ENCODE measurements at places on chromosomes 3 and 15. TPM values are rescaled to one million over a fixed set of nuclear protein-coding genes. Genes with fewer than 3 reads are reported as not detected.

DNA sequence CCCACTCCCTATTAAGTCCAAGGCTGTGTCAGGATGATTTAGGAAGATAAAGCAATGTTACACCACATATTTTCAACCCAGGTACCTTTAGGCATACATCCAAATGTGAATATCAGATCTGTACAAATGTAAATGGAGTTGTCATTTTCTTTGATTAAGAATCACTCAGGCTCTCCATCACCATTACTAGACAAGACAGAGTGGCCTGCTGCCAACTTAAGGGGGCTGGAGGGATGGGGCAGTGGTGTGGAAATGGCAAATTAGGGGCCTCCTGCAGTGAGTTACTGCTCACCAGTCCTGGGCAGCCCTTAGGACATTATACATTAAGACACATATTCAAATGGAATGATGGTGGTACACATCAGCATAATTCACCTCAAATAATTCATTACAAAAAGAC is 211.0 kb downstream of the TNIK start:
- DNase-seq, result no peak

Gene TSEN2
- 14.5 TPM for total RNA-seq

GRCh38 chr3:45205126-45205525 is 21.0 kb downstream of the TMEM158 start:
- no peak for DNase-seq

Gene IQCB1
- 6.1 TPM for total RNA-seq

GRCh38 chr3:193030276-193030675 is 112.6 kb upstream of the MB21D2 start:
- DNase-seq, result no peak

- peak; percentile 83 for DNase-seq
Measured at GRCh38 chr3:188947401-188948280, 224.1 kb upstream of the TPRG1 start.

DNA sequence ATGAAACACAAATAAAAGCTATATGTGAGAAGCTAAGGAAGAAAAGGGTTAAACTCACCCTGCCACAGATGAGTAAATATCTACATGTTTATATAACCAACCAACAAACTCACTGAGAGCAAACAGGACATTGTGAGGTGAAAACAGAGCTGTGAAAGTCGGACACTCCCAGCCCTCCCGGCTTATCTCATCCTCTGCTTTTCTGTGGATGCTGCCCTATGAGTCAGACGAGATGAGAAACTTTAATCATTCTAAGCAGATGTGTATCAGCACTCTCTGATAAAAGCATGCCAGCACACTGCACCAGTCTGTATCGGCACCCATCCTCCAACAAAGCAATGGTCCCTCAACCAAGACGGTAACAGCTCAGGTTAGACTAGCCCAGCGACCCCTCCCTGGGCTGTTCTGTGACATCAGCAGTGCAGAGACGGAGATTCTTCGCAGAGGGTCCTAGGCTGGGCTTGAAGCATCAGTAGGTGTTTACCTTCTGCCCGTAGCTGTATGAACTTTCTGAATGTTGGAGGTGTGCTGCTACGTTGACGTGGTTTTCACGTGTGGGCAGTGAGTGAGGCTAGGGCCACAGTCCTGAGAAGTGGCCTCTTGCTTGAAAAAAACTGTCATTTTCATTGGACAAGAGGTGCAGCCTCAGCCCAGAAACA is 119.8 kb upstream of the ALDH1A3 start:
- peak; percentile 76 for DNase-seq

Gene SMARCC1
- total RNA-seq, result 40.8 TPM

Gene CACNA1D
- not detected for total RNA-seq

Gene SNTN
- not detected for total RNA-seq

DNA sequence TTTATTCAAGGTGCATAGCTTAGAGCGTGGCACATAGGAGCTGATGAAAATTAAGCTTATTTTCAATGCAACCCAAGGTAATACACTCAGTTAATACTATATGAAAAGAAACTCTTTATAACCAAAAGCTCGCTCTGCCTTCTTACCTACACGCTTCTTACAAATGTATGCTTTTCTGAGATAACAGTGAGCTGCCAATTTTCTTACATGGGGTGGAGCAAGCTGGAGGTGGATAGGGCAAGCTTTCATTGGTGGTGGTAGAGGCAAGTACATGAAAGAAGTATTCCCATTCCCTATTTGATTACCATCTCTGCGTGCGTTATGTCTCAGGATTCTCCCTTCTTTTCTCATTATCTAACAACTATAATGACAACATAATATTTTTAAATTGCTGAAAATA is 8.9 kb downstream of the DZIP3 start:
- DNase-seq, result no peak

GRCh38 chr15:101386006-101386405 is 91.0 kb upstream of the SNRPA1 start:
- no peak for DNase-seq

DNA sequence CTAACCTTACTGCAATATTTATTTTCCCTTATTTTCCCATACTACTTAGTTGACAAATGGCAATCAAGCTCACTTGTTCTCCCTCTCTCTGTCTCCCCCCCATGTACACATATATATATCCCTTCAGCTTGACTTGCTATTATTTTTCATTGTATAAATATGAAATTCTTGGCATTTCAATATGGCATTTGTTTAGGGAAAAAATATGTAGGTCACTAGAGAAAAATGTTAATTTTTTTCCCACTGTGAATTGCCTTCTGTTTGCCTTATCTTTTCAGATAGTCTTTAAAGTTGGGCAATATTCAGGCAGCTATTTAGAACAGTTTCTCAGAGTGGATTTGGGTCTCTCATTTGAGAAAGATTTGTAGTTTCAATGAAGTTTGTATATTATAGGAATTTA is 62.8 kb upstream of the UTS2B start:
- DNase-seq, result no peak

GRCh38 chr3:38311476-38311875 is 29.4 kb downstream of the SLC22A14 start:
- DNase-seq, result no peak

DNA sequence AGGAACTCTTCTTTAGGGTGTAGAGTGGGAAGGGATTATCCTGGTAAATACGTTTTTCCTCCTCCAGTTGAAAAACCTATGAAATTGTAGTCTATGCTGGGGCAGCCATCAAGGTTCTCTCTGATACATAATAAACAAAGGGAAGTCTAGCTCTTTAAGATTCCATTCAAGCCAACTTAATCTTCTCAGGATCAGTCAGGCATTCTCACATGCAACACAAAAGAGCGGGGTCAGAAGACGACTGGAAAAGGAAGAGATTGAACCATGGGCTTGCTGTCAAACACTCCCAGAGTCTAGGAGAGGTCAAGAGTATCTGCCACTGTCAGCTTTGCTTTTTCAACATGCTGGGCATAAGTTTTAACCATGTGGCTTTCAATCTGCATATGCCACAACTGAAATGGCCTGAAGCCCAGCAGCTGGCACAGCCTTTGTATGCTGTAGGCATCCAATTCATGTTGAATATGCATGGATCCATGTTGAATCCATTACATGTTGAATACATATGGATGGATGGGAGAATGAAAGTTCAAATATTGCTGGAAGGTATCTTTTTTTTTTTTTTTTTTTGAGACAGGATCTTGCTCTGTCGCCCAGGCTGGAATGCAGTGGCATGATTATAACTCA is 8.5 kb downstream of the TRAT1 start:
- DNase-seq, result no peak

Gene SENP5
- 22.0 TPM for total RNA-seq

Gene HMCES
- 81.0 TPM for total RNA-seq

GRCh38 chr3:52036829-52037228 is 19.5 kb downstream of the DUSP7 start:
- no peak for DNase-seq

Gene FSD2
- not detected for total RNA-seq

DNA sequence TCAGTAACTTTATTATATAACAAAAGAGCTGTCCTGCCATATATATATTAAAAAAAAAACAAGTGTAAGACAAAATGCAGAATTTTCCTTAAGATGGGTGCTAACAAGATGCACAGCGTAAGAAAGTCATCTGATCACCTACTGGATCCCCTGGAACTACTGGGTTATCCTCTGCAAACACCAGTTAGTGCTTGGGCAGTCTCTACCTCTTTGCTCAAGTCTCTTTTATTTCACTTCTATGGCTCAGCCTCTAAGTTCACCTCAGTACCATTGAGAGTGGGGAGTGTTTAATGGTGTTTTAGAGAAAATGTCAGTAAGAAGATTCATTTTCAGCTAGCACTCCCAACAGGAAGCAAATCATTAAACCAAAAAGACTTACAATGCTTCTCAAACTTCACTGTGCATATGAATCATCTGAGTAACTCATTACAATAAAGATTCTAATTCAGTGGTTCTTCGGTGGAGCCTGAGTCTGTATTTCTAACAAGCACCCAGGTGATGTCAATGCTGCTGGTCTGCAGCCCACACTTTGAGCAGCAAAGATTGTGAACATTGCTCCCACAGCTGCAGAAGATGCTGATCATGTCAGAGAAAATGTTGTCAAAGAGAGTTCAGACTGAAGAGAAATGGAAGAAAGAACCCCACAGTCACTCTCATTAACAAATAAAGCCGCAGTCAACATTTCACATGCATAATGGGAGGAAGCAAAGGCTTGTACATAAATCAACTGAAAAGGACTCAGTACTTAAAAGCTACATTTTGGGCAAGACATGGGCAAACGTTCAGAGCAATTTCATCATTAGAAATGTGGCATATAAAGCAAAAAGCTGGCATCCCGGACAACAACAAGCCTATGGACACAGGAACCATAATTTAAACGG is 227.1 kb upstream of the ATP11B start:
- DNase-seq, result no peak

DNA sequence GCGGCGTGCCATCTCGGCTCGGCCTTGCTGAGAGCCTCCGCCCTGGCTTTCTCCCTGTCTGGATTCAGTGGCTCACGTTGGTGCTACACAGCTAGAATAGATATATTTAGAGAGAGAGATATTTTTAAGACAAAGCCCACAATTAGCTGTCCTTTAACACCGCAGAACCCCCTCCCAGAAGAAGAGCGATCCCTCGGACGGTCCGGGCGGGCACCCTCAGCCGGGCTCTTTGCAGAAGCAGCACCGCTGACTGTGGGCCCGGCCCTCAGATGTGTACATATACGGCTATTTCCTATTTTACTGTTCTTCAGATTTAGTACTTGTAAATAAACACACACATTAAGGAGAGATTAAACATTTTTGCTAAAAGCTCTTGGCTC is 54.1 kb downstream of the PLXNA1 start:
- no peak for DNase-seq

Gene GP5
- total RNA-seq, result not detected

Gene EFHB
- not detected for total RNA-seq

DNA sequence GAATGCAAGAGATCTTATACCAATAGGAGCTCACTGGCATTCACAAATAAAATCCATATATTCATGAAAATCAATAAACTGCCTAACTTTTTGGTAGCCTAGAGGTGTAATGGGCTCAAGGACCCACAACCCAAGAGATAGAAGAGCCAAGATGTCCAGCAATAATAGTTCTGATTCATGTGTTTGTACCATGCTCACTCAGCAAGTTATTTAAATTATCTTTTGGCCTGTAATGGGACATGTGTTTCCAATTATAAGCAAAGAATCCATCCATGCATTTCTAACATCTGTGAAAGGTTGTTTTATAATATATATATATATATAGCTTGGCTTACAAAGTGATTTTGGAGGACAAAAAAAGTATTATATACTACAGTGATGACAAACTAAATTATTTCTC is 29.7 kb upstream of the SHC4 start:
- DNase-seq, result no peak

Gene HRG
- total RNA-seq, result not detected

GRCh38 chr3:89340408-89340807 is 233.0 kb downstream of the EPHA3 start:
- DNase-seq, result no peak

DNA sequence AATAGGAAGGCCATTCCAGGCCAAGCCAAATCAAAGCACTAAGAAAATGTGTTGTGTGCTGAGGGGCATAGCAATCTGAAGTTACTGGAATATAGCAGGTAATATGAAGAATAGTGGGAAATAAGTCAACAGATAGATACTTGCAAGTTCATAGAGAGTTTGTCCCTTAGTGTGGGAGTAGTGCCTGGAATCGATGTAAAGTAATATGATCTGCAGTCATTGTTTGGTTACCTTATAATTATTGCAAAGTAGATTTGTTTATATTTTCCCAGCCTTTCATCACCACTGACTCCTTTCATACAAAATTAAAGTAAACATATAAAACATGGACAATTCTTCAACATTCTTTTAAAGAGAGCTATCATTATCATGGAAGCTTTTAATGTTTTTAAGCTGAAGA is 420.9 kb upstream of the NECTIN3 start:
- no peak for DNase-seq

DNA sequence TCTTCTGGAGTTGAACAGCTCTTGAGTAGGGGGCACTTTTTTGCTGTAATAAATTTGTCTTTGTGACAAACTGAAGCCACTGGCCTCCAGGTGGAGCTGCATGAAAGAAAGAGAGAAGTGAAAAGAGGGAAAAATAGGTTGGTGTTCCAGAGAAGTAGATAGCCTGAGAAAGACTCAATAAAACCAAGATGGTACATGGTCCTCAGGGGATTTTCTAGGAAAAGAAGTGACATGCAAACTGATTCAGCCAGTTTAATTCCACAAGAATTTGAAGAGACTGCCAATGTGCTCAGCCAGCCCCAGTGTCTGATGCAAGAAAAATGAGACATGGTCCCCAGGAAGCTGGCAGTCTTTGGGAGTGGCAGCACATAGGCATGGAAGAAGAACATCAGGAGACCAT is 152.7 kb downstream of the CD47 start:
- DNase-seq, result peak; percentile 70

- DNase-seq, result no peak
Measured at GRCh38 chr3:181486141-181486885, 225.4 kb upstream of the SOX2 start.

Gene CHRFAM7A
- 3.1 TPM for total RNA-seq

GRCh38 chr15:38019066-38019465 is 84.6 kb downstream of the TMCO5A start:
- DNase-seq, result no peak

DNA sequence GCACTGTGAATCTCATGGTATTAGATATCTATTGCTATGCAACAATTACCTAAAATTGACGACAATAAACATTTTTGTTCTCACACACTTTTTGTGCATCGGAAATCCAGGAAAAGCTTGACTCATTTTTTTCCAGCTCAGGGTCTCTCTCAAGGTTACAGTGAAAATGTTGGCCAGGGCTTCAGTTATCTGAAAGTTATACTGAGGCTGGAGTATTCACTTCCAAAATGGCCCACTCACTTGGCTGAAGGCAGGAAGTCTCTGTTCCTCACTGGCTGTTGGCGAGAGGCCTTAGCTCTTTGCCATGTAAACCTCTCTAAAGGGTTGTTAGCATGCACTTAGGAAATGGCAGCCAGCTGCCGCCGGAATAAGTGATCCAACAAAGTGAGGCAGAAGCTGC is 41.4 kb downstream of the OSTN start:
- DNase-seq, result no peak

DNA sequence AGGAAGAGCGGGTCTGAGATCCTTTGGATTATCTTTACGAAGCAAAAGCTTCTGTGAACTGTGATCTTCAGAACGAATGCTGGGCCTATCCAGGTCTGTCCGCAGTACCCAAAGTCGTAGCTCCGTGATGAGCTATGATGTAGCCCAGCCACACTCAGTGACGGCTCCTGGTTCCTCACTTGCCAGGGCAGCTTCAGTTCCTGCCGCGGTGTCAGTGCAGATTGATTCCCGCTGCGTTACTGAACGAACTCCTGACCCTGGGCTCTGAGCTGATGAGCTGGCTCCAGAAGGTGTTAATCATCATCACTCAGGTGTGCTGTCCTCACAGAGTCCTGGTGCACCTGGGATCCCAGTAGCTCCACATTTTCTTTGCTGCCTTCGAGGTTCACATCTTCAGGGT is 45.0 kb downstream of the TMEM44 start:
- no peak for DNase-seq

Gene MTHFS
- total RNA-seq, result 225 TPM
